Astrocyte (in vitro differentiated cells and primary cell): ENCODE measurements at places on chromosomes 12 and 14. TPM values are rescaled to one million over a fixed set of nuclear protein-coding genes. Genes with fewer than 3 reads are reported as not detected.

C3AR1 gene
- total RNA-seq = 7.1 and 8.3 TPM in 2 replicates

ACSM4 gene
- not detected in 2 replicates for total RNA-seq

DNA sequence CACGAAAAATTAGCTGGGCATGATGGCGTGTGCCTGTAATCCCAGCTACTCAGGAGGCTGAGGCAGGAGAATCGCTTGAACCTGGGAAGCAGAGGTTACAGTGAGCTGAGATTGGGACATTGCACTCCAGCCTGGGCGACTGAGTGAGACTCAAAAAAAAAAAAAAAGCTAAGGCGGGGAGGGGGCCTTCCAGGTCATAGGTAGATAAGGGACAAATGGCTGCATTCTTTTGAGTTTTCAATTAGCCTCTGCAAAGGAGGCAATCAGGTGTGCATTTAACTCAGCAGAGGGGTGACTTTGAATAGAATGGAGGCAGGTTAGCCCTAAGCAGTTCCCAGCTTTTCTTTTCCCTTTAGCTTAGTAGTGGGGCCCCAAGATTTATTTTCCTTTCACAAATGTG lies 743 bp upstream of the AACS start:
- H3K27ac ChIP-seq = no peak overlapping the region
- H3K36me3 ChIP-seq = no peaks in the 10 kb centered on the region
- H3K4me1 ChIP-seq = peaks cover 13% of the 10 kb centered on the region
- H3K27me3 ChIP-seq = no peaks in the 10 kb centered on the region

GRCh38 chr12:115267464-115267863 lies 583.5 kb upstream of the TBX3 start:
- no peak for DNase-seq
- H3K4me3 ChIP-seq = no peak overlapping the region
- H3K36me3 ChIP-seq = no peaks in the 10 kb centered on the region
- no peak overlapping the region for H3K27ac ChIP-seq

DNA sequence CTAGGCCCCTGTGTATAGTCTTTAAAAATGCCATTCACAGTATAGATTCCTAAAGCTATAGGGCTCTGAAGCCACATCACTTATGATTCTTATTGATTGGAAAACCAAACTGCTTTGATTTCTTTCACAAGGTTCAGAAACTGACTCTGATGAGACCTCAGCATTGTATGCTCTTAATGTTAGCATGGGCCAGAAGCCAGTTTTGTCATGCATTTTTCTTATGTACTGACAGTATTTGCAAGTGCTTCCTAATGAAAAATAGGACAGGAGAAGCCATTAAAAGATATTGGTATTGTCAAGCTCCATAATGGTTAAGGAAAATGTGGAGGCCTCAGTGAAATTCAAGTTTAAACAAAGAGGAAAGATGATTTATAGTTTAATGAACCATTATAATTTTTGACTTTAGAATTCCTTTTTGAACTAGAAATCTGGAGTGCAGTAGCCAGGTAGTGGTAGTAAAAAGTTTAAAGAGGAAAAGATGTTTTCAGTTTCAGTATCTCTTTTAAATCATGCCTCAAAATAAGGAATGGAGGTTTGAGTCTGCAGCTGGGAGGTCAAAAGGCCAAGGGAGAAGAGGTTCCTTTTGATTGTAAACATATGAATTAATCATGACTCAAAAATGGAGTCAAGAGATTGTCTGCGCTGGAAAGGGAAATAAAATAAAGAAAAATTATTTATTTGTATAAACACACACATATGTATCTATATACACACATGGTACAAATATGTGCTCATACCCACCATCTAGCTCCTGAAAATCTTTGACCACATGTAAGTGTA lies 388.1 kb upstream of the PRICKLE1 start:
- H3K27ac ChIP-seq = no peak overlapping the region
- H3K36me3 ChIP-seq = no peaks in the 10 kb centered on the region
- peak; percentile 45 for DNase-seq
- H3K27me3 ChIP-seq = no peaks in the 10 kb centered on the region
- no peak overlapping the region for H3K4me3 ChIP-seq

DNA sequence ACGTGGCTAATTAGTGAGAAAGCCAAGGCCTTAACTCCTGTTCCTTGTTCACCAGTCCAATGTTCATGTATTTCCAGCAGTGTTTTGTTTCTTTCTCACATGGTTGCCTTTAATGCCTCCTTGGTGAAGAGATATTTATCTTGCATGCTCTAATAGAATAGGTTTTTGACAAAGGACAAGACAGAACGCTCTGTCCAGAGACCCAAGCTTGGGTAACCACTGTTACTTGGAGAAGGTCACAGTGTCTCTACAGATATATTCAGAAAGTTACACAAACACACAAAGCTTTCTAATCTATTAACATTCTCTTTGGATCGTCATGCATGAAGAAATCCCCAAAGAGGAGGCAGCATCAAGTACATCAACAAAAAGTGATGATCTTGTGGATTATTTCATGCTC lies 33.1 kb downstream of the RERG start:
- no peak overlapping the region for H3K27ac ChIP-seq
- DNase-seq = no peak
- H3K4me3 ChIP-seq = no peak overlapping the region
- H3K27me3 ChIP-seq = no peaks in the 10 kb centered on the region

GRCh38 chr14:74962493-74962892 lies 7.1 kb upstream of the PGF start:
- peaks cover 14% of the 10 kb centered on the region for H3K4me1 ChIP-seq
- no peak overlapping the region for H3K27ac ChIP-seq
- DNase-seq = no peak
- H3K36me3 ChIP-seq = no peaks in the 10 kb centered on the region
- H3K4me3 ChIP-seq = no peak overlapping the region

GRCh38 chr14:73788701-73789551 lies 62.7 kb upstream of the PTGR2 start:
- no peak overlapping the region for H3K4me3 ChIP-seq
- DNase-seq = no peak
- no peaks in the 10 kb centered on the region for H3K36me3 ChIP-seq
- H3K27me3 ChIP-seq = no peaks in the 10 kb centered on the region

DNA sequence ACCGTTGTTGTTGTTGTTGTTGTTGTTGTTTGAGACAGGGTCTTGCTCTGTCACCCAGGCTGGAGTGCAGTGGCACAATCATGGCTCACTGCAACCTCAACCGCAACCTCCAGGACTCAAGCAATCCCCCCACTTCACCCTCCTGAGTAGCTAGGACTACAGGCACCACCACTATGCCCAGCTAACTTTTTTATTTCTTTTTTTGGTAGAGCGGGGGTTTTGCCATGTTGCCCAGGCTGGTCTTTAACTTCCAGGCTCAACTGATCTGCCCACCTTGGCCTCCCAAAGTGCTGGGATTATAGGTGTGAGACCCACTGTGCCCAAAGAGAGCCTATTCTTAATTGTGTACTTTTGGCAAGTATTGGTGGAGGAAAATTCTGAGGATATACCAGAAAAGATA lies 25.7 kb downstream of the MOK start:
- DNase-seq = no peak
- H3K27ac ChIP-seq = peak overlapping the region; percentile 100
- no peaks in the 10 kb centered on the region for H3K36me3 ChIP-seq
- H3K4me1 ChIP-seq = peaks cover 37% of the 10 kb centered on the region
- no peak overlapping the region for H3K4me3 ChIP-seq

DNA sequence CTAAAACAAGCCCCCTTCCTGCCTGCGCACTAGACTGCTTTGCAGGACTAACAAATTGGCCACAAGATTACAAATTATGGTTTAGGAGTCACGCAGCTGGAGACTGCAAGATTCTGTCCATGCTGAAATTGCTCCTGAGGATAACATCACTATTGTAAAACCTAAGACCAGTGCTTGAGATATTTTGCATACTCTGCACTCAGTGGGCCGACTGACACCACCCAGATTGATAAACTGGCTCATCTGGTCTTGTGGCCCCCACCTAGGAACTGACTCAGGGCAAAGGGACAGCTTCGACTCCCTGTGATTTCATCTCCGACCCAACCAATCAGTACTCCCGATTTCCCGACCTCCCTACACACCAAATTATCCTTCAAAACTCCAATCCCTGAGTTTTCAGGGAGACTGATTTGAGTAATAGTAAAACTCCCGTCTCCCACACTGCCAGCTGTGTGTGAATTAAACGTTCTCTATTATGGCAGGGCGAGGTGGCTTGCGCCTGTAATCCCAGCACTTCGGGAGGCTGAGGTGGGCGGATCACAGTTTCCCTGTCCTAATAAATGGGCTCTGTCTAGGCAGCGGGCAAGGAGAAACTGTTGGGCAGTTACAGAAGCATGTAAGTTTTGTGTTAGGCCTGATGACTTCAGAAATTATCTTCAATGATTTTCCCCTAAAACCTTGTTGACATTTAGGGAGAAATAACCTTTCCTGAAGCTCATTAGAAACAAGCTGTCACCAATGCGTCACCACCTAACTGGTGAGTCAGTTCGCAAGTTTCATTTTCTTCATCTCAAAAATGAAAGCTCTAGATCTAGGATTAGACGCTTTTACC lies 5.3 kb upstream of the UBC start:
- no peaks in the 10 kb centered on the region for H3K36me3 ChIP-seq
- no peak overlapping the region for H3K4me3 ChIP-seq
- peak overlapping the region; percentile 60 for H3K27ac ChIP-seq
- peaks cover 59% of the 10 kb centered on the region for H3K4me1 ChIP-seq
- H3K27me3 ChIP-seq = no peaks in the 10 kb centered on the region
